ENCODE measurements at places on chromosomes 1 and 21.
A peak's percentile ranks its signal among the peaks of the same experiment; 100 is the strongest.

- no peak for DNase-seq
Measured at GRCh38 chr1:182644886-182645285, 39.5 kb downstream of the RGS8 start.

GRCh38 chr21:45482899-45483821 lies 59.1 kb downstream of the SLC19A1 start:
- DNase-seq = no peak

GRCh38 chr21:30257773-30258172 lies 25.0 kb downstream of the KRTAP24-1 start:
- peak; percentile 56 for DNase-seq

GRCh38 chr1:241531195-241532161 lies 700 bp upstream of the KMO start:
- peak; percentile 71 for DNase-seq

GRCh38 chr1:247574664-247575063 lies 13.5 kb upstream of the OR2G2 start:
- DNase-seq = no peak

- no peak for DNase-seq
Measured at GRCh38 chr1:237931581-237931980, 40.9 kb upstream of the ZP4 start.

Measured in hepatocyte (in vitro differentiated cells).